ENCODE measurements at places on chromosomes 1 and 21.

DNA sequence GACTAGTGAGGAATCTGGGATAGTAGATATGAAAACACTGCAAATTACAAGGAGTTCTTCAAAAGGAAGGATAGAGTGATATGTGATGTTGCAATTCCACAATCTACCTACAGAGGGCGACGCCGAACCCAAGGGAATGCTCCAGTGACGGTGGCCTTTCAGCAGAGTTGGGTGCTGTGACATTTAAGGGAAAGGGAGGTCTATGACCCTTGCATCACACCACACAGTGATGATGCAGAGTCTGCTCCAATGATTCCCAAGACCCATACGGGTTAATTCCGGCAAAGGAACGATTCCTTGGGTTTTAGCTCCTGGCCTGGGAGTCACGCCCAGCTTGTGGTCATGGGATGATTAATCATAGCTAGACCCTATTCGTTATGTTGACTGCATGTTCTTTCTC lies 123.0 kb upstream of the IGSF21 start:
- DNase-seq: peak; percentile 23

- DNase-seq: no peak
Observed at GRCh38 chr1:58966103-58966916, 182.5 kb upstream of the JUN start.

DNA sequence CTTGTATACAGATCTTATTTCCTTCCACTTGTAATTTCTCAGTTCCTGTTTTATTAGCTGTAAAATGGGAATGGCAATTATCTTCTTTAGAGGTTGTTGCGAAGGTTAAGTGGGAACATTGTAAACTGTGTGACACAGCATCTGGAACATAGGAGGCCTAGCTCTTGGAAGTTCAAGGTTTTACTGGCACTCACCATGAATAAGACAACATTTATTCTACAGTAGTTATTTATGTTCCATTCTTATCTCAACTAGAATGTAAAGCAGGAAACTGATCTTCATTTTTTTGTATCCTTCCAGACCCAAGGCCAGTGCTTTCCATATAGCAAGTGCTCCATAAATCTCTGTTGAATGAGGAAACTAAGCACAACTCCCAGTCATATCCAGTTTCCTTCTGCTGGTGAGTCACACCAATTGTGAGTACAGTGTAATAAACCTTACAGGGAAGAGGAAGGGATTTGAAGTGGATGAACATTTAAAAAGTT lies 1.4 kb downstream of the BCL10 start:
- peak; percentile 87 for DNase-seq

DNA sequence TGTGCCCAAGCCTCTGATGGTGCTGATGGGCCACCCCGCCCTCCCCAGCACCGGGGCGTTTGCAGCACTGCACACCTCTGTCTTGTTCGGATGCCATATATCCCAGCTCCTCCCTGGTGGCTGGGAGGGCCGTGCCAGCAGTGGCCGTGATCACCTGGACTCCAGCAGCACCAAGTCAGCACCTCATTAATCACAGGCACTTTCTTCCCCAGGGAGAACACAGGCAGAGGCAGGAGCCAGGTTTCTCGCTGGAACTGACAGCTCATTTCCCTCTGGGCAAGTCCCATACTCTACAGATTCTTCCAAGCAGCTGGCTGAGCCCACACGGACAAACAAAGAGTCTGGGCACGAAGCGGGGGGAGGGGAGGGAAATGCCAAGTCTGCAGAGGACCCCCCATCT lies 141.7 kb upstream of the EDN2 start:
- peak; percentile 67 for DNase-seq

DNA sequence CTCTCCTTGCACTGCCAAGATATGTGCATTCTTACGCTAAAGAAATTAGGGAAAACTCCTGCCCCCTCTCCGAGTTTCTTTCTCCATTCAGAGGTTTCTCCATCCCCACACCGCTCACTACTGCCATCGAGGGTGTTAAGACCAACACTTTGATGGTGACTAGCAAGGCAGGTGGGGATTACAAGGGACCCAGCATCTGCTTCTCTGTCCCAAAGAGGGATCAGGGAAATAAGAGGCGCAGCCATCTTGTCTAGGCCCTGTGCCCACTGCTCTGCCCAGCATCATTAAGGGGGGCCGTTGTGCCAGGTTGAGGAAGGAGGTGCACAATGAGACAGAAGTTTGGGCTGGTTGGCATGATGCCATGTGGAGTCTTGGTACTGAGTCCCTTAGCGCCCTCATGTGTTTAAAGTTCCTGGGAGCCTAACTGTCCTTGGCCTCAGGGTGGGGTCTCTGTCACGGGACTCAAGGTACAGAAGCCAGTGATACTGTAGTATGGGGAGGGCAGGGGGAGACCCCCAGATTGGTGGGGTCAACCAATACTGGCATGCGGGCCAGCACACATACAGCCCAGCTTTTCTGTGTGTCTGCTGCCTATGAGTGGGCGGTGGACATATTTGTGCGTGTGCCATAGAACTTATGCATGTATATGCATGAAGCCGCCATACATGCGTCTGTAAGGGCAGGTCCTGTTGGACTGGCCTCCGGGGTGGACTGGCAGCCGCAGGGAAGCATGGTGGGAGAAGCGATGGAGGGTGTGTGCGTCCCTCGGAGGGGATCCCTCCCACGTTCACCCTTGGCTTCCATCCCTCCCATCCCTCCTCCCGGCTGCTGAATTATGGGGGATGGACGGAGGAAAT lies 5.5 kb downstream of the EFNA3 start:
- DNase-seq: peak; percentile 57

DNA sequence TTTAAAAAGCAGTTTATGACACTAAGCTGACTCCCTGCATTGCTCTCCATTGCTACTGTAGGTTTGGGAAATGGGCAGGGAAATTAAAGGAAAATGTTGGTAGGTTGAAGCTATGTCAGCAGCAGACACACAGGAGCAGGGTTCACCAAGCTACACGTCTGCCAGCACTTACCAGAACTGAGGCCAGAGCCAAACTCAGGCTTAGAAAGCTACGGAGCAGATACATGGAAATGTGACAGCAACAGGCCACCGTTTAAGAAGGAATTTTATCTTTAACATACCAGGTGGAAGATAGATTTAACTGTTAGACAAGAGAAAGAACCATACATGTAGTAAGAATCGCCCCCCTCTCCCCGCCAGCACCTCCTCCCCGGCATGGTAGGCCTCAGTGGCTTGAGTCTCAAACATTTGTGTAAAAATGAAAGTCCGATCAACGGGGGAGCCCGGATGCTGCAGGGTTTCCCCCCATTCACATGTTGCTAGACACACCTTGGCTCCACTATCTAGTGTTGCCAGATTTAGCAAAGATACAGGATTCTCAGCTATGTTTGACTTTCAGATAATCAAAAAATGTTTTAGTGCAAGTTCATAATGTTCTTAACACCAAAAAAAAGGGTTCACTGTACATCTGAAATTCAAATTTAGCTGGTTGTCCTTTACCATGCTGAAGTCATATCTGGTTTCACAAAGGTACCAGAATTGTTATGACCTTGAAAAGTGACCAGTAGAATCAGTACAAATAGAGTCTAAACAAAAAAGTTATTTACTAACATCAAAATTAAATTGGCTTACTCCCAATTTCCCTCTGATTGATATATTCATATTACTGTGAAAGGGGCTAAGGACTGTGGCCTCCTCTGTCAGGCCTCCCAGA lies 6.7 kb downstream of the OR2T11 start:
- DNase-seq: no peak

- DNase-seq: peak; percentile 78
Observed at GRCh38 chr1:219092206-219092605, 81.5 kb upstream of the LYPLAL1 start.

GRCh38 chr1:162996261-162996660 lies 72.9 kb upstream of the RGS4 start:
- no peak for DNase-seq

GRCh38 chr1:35854989-35855700 lies 27.9 kb upstream of the AGO1 start:
- no peak for DNase-seq

DNA sequence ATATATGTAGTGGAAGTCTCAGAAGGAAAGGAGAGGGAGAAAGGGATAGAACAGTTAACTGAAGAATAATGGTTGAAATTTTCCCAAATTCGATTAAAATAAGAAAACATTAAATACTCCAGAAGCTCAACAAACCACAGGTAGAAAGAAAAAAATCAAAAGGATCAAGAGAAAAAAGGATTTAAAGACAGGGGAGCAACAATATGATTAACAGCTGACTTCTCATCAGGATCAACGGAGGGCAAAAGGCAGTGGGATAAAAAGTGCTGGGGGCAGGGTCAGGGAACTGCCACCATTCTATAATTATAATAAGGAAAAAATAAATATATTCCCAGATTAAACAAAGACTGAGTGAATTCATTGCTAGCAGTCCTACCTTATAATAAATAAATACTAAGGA lies 55.3 kb downstream of the CDKN2C start:
- DNase-seq: no peak

DNA sequence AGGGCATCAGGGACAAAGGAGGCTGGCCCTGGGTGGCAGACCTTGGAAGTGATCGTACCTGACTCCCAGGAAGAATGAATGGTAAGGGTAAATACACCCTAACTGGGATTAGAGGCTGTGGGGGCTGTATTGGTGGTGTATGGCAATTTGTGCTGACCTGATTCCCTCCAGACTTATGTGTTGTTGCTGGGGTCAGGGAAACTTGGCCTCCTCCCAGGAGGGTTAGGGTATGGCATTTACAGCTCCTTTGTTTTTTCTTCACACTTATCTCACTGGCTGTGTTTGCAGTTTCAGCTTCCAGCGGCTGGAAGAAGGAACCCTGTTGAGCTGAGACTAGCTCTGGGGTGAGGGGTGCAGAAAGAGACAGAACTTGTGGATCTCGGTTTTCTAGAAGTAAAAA lies 8.2 kb downstream of the VANGL1 start:
- DNase-seq: no peak

DNA sequence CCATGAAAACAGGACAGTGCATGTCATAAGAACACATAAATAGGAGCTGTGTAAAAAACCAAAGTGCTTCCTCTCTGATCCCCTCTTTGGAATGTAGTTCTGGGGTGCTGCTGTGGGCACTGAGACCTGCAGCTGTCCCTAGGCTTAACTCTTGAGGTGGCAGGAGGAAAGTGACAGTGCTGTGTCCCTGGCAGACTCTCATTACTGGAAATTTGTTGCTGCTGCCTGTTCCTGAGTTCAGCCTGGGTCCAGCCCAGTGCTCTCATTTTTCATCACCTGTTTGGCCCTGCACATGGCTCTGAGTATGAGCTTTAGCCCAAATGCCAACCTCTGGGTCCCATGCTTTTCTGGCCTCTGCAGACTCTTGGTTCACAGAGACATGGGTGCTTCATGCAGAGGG lies 329.3 kb downstream of the DSCAM start:
- no peak for DNase-seq

DNA sequence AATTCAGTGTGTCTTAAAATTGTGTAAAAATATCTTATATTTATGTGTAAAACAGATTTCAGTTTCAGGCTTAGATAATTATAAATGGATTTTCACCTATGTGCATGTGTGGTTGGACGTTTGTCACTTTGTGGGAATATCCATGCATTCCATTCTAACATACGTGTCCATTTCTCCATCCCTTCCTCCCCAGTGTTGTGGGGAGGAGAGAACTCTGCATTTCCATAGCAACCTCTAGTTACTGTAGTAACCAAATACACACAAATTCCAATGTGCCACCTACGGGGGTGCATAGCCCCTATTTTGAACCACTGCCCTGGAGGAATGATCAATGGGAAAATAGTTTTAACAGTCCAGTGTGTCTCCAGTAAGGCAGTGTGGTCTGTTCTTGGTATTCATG lies 79.0 kb downstream of the RASAL2 start:
- DNase-seq: peak; percentile 52

DNA sequence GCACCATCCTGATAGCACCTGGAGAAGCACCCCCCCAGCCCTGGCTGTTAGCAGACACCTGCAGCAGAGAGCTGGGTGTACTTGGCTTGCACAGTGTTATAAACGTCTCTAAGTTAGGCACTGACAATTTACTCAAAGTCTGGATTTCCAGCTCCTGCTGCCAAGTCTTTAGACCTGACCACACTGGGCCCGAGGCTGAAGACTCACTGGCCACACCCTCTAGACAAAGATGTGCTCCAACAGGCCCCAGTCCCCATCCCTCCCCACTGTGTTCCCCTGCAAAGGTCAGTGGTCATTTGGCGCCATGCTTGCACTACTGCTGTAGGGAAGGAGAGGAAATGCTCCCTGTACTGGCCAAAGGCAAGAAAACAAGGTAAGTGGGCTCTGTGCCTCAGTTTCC lies 31.1 kb downstream of the PADI6 start:
- peak; percentile 24 for DNase-seq

DNA sequence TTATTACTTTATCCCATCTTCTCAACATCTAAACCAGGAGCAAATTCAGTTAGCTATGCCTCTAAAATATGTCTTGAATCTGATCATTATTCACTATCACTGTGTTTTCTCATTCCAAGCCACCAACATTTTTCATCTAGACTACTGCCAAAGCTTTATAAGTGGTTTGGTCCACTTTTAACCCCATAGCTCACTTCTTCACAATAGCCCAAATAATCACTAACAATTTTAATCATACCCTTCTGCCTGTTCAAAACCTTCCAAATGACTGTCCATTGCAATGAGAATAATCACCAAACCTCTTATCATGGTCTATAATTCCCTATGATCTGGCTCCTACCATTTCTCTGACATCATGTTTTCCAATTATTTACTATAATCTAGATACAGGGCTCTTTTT lies 149.8 kb upstream of the ZNHIT6 start:
- DNase-seq: no peak

DNA sequence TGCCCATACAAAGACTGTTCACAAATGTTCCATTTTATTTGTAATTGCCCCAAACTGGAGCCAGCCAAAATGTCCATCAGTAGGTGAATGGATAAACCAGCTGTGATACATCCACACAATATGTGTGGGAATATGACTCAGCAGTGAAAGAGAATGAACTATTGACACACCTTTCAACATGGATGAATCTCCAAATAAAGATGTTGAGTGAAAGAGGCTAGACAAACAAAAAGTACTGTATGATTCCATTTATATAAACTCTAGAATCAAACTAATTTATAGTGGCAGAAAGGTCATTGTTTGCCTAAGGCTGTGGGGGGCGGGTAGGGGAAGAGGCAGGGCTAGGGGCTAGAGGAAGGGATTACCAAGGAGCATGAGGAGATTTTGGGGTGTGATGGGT lies 4.5 kb downstream of the DHCR24 start:
- DNase-seq: no peak

- no peak for DNase-seq
Observed at GRCh38 chr1:44831516-44831915, 11.5 kb downstream of the PTCH2 start.

GRCh38 chr1:20578062-20578461 lies 10.8 kb upstream of the CDA start:
- DNase-seq: peak; percentile 52

DNA sequence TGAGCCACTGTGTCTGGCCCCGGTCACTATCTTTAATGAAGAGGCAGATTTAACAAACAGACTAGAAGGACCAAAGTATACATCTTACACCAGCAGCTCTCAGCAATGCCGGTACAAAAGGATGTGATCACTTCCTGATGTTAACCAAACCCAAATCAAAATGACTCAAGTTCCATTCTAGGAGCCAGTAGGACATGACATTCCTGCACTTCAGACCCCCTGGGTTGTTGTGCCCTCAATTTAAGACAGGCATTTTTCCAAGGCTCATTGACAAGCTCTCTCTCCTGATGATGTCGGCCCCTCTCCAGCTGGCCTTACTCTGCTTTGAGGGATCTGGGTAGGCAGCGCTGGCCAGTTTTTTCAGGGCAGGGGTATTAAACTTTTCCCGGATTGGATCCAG lies 35.1 kb downstream of the YARS1 start:
- peak; percentile 50 for DNase-seq

- peak; percentile 11 for DNase-seq
Observed at GRCh38 chr1:163202833-163203451, at the start of gene RGS5. Gene RGS5 (minus strand): TSS chr1:163202916. CDS start chr1:163202835, 81 bp downstream.

Data from ELR (cell line).